AG04449 (cell line): ENCODE measurements at places on chromosomes 7 and 10.
A peak's percentile ranks its signal among the peaks of the same experiment; 100 is the strongest.

- no peak for DNase-seq
Measured at GRCh38 chr10:88178758-88179157, 315.3 kb downstream of the PTEN start.

DNA sequence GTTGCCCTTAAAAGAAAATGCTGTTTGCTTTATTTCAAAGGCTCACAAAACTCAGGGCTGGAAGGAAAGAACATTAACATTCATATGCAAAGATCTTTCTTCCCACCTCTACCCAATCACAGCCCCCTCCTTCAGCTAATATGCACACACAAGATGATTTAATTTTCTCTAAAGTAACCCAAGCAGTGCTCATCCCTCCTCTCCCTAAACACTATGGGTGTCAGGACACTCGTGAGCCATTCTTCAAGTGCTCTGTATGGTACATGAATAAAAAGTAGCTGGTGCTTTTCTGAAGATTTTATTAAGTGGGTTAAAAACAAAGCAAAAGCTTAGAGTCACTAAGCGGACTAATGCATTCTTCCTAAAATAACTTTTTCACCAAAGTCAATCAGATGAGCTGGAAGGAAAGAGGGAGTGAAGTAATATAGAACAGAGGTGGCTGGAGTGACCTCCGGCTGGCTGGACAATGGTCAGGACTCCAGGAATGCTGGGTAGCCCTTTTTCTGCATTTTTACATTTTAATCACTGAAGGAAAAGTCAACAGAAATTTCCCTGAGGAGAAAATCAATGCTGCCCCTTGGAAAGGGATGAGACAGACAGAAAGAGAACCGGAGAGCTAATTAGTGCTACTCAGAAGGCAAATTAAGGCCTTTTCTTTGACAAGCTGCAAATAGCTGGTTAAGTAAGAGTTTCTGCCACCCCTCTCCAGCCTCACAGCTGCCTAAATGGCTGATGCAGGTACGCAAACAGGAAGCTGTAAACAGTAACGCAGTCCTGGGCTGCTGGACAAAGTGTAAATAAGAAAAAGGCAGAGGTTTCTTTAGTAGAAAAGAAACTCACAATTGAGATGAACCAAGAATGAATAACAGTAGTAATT is 6.6 kb downstream of the DGKI start:
- DNase-seq, result no peak

GRCh38 chr10:71580415-71580814 is 139.2 kb downstream of the C10orf105 start:
- no peak for DNase-seq

- DNase-seq, result no peak
Measured at GRCh38 chr10:36236931-36237330, 594.8 kb upstream of the FZD8 start.

GRCh38 chr10:5479481-5480161 is 19.7 kb downstream of the CALML5 start:
- DNase-seq, result no peak

- DNase-seq, result no peak
Measured at GRCh38 chr10:71257319-71257997, 45.1 kb downstream of the UNC5B start.

DNA sequence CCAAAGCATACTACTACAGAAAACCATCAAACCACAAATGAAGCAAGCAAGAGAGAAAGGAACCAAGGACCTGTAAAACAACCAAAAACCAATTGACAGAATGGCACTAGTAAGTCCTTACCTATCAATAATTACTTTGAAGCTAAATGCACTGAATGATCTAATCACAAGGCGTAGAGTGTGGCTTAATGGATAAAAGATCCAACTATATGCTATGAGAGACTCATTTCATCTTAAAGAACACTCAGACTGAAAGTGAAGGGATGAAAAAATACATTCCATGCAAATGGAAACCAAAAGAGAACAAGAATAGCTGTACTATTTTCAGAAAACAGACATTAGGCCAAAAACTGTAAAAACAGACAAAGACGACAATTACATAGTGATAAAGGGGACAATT is 70.7 kb downstream of the CRPPA start:
- DNase-seq, result no peak

GRCh38 chr10:3452683-3453361 is 280.2 kb upstream of the PITRM1 start:
- DNase-seq, result no peak

- DNase-seq, result no peak
Measured at GRCh38 chr10:130040817-130041330, 69.8 kb downstream of the C10orf143 start.

DNA sequence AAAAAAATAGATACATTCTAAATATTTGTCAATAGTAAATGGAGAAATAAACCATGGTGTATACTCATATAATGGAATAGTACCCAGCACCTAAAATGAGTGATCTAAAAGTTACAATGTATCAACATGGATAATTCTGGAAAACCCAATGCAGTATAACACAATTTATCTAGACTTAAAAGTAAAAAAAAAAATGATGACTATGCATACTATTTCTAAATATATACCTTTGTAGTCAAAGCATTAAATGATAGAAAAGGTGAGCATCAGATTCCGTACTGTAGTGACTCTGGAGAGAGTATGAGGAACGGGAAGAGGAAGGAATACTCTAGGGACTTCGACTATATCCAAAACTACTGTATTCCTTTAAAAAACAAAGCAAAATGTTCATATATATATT is 115.2 kb upstream of the CDCA7L start:
- no peak for DNase-seq

DNA sequence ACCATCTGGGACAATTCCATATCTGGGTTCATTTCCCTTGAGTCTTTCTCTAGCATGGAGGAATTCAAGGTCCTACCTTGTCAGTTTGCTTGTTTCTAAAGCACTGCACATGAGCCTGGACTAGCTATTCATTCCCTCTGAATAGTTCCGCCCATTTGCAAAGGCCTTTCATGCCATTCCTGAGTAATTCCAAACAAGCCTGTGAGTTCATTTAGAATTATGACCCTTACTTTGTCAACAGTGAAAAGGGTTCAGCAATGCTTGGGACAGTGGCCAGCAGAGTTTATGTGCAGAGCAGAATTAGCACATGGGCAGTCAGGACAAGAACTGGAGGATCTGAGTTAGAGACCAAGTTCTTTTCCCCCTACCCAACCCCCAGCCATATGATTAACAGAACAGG is 27.9 kb upstream of the CRTAC1 start:
- DNase-seq, result no peak

- no peak for DNase-seq
Measured at GRCh38 chr7:41162612-41163011, 540.3 kb downstream of the INHBA start.

DNA sequence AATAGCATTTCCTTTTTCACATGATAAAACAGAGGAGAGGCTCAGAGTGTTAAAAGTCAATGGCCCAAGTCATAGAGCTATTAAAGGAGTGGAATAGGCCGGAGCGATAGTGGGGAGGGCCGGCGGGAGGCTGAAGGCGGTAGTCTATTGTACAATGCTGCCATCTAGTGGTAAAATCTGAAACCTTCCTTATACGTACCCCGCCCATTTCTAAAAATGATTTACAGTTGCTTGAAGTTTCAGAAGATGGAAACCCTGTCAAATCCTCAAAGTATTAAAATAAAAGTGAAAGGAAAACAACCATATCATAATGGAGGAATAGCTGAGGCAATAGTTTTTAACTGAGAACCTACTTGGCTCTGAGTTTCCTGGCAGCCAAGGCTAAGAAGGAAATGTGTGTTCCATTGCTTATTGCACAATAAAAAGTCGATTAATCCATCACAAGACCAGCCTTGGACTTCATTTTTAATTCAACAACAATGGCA is 209.1 kb downstream of the CCSER2 start:
- DNase-seq, result no peak

DNA sequence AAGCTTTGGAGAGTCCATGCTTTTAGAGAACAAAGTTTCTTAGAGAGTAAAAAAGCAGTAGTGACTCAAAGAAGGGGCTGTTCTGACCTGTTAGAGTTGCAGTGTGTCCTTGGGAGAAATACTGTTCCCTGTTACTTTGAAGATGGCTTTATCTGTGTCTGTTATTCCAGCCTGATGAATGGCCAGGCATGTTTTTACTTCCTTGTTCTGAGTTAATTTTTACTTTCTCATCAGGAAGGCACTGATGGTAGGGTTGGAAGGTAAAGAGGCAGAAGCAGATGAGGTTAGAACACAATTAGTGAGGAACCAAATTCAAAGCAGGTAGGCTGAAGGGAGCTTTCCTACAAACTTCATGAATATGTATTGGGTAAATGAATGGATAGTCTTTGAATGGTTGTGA is 138.5 kb upstream of the PRKCQ start:
- DNase-seq, result no peak

GRCh38 chr7:16345979-16346958 is 75.1 kb downstream of the CRPPA start:
- DNase-seq, result peak; percentile 40

DNA sequence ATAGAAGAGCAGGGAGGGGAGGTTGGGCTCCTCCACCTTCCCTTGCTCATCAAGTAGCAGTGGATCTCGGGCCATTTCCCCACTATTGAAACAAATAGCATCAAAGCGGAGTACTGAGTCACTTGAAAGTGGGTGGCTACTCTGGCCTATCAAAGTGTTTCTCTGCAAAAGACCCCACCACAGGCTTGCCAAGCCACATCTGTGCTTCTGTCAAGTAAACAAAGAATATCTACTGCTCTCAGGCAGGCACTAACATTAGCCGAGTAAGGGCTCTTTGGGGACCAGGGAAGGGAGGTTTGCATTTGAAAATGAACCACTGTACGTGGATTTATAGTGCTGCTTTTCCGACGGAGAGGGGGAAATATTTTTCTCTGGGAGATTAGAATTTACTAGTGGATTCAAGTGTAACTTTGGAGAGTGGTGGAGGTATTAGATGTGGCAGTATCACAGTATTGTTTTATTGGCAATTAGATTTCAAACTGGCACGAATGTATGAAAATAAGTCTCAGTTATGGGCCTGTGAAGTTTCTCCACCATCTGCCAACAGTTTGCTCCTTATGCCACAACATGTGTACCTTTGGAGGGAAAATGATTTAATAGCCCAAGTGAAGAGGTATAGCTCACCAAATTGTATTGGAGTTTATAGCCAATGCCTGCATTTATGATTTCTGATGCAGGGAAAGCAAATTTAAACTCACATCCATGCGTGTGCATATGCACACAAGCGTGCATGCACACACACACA is 97.5 kb downstream of the RPS24 start:
- no peak for DNase-seq

- no peak for DNase-seq
Measured at GRCh38 chr10:2620827-2621521, 446.4 kb upstream of the PFKP start.

DNA sequence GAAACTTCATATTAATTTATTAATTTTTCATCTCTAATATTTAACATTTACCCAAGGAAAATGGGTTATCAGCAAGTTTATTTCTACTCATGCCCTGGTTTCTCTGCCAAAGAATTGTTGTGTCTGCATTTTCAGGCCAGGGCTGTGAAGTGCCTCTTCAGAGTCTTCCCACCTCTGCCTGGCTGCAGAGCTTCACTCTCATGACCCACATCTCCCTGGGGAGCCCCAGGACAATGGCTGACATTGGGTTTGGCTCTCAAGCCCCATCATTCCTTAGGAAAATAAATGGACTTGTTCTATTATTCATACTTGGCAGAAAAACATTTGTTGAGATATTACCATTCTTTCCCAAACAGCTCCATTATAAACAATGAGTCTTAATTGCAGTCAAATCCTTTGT is 30.3 kb downstream of the CACNA2D1 start:
- no peak for DNase-seq

- DNase-seq, result peak; percentile 21
Measured at GRCh38 chr10:14185316-14186045, 145.2 kb downstream of the FRMD4A start.

DNA sequence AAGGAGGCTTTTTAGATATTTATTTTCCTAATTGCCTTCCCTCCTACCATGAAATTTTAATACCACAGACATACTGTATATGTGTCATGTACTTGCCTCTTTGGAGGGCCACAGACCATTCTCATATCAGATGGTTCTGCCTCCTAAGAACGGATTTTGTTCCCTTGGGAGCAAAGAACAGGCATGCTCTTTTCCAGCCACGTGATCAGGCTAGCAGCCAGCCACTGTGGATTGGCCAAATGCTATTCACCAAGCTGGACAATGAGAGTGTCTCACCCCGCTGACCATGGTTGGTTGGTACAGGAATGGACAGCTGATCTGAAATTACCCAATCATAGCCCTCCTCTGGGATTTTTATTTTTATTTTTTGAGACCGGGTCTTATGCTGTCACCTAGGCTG is 21.5 kb upstream of the CRHR2 start:
- no peak for DNase-seq

DNA sequence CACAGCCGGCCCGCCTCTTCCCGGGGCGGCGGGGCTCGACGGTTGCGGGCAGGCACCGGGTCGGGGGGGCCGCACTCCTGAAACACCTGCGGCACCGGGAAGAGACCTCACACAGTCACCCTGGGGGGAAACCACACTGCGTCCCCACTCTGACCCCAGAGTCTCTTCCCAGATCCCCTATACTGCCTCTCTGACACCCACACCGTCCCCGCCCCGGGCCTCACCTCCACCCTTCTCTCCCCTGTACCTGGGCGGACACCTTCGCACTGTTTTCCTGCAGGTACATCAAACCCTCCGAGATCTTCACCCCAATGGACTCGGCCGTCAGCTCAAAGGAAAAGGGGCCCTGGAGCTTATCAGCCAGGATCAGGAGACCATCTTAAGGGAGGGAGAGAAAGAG is 3.4 kb upstream of the GAL3ST4 start:
- DNase-seq, result no peak

- DNase-seq, result no peak
Measured at GRCh38 chr7:132655131-132655727, 79.0 kb upstream of the PLXNA4 start.

DNA sequence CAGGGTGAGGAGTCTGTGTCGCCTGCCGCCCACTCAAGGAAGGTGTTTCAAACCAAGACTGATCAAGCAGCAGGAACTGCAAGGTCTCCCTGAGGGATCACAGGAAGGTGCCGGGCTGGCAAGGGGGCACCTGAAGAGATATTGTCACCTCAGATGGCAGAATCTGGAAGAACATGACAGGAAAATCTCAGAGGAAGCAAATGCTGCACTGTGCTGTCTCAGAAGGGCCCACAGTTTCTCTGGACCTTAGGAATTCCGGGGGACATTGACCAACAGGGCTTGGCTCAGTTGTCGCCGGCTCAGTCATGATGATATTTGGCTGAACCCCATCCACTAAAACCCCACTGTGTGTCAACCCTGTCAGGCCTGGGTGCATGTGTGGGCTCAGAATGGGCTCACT is 31.9 kb upstream of the GPR26 start:
- no peak for DNase-seq
